SK-N-SH (cell line): ENCODE measurements at places on chromosomes 7 and 10. TPM values are rescaled to one million over a fixed set of nuclear protein-coding genes. Genes with fewer than 3 reads are reported as not detected.

GRCh38 chr10:3213208-3213607, 40.6 kb upstream of the PITRM1 start:
- H3K4me1 ChIP-seq: no peaks in the 10 kb centered on the region
- no peak overlapping the region for H3K4me3 ChIP-seq
- H3K27ac ChIP-seq: no peak overlapping the region
- DNase-seq: no peak
- H3K36me3 ChIP-seq: no peaks in the 10 kb centered on the region

- H3K36me3 ChIP-seq: no peaks in the 10 kb centered on the region
- H3K4me3 ChIP-seq: peak overlapping the region; percentile 57
- peaks cover 9% of the 10 kb centered on the region; the same call in 1 of the 2 replicates for H3K4me1 ChIP-seq
- peak overlapping the region; percentile 80 for H3K27ac ChIP-seq
- peak; percentile 65 for DNase-seq
Observed at GRCh38 chr10:51073453-51074237, 642 bp upstream of the PRKG1 start.

DNA sequence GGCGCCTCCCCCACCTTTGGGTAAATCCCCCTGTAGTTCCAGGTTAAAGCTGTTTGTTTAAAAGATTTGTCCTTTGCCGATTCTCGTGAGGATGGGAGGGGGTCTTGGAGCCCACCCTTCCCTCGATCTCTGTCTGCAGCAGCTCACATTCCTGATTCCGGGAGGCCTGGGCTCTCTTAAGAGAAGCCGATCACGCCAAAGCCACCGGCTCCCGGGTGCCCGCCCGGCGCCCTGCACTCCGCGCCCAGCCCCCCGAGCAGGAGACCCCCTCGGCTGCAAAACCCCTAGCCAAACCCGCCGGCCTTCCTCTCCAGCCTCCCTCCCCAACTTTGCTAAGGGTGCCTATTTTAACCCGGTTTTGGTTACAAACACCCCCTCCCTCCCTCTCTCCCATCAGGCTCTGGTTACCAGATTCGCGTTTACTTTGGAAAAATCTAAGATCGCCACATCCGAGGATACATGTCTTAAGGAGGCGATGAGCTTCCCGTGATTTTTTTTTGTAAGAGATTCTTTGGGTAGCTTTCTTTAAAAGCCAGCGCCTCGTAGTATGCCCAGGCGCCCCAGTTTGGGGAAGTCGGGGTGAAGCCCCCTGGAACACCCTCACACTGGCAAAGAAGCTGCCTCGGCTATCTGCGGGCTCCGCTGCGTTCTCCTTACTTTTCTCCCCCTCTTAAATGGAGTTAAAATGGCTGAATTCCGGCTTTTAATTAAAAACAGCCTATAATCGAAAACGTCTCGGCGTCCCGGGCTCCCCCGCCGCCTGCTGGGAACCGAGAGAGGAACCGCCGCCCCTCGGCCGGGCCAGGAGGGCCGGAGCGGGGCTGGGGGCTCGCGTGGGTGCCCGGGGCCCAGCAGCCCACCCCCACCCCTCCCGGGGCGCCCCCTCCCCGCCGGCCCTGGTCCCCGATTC, 983 bp downstream of the TNRC18 start:
- peak overlapping the region; percentile 99 for H3K27ac ChIP-seq
- peaks cover 2% of the 10 kb centered on the region; the same call in 1 of the 2 replicates for H3K36me3 ChIP-seq
- H3K4me3 ChIP-seq: peak overlapping the region; percentile 72
- peak; percentile 84 for DNase-seq

DNA sequence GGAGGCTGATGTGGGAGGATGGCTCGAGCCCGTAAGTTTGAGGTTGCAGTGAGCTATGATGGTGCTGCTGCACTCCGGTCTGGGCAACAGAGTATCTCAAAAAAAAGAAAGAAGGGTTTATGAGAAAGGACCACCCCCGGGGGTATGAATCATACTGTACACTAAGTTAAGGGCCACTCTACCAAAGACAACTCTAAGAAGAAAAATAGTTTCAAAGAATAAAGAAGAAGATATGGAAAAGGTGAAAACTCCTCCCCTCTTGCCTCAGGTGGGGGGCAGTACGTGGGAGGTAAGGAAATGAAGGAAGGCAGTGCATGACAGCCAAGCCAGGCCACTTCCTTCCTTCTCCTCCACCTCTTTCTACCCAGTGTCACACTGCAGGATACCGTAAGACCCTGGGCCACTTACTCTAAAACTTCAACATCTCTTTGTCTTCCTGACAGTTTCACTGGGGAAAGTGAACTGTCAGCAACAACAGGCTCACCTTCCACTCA, 61.3 kb downstream of the PIP4K2A start:
- H3K27me3 ChIP-seq: no peaks in the 10 kb centered on the region
- no peak for DNase-seq
- H3K4me1 ChIP-seq: peaks cover 4% of the 10 kb centered on the region
- no peaks in the 10 kb centered on the region; the same call in 1 of the 2 replicates for H3K36me3 ChIP-seq
- H3K27ac ChIP-seq: no peak overlapping the region
- H3K4me3 ChIP-seq: no peak overlapping the region

DNA sequence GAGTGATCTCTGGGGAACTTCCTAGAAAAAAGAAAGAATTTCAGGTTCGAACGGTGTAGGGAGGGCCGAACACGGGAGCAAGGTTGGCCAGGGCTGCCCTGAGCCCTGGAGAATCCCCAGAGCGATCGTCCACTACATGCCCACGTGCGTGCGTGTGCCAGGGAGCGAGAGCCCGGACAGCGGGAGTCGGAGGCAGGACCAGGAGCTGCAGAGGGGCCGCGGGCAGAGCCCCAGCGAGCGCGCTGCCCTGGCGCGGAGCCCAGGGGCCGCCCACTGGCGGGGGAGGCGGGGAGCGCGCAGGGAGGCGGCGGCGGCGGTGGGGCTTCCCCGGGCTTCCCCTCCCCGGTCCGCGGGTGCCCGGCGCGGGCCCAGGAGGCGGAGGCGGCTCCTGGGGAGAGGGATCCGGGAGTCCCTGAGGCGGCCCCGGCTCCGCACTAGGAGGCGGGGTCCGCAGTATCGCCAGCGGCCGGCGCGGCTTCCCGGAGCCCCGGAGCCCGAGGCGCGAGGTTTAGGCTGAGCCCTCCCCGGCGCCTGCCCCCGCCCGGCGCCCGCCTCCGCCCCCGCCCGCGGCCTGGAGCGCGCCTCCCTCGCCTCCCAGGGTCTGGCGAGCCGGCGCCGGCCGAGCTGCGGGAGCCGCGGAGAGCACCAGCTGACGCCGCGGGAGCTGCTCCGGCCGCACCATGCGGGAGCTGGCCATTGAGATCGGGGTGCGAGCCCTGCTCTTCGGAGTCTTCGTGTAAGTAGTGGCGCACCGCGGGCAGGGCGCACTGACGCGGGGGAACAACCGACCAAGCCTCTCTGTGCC, at the start of gene PLPP4:
Gene PLPP4 (plus strand): TSS at position 602 of the 805 bp plus-strand sequence. CDS start 79 bp downstream, at position 681.
- no peaks in the 10 kb centered on the region for H3K27me3 ChIP-seq
- no peaks in the 10 kb centered on the region for H3K36me3 ChIP-seq
- peak; percentile 91 for DNase-seq
- peaks cover 45% of the 10 kb centered on the region for H3K4me1 ChIP-seq
- H3K27ac ChIP-seq: peak within 1 kb of the TSS; percentile 88

GRCh38 chr10:29595636-29596225, 39.0 kb downstream of the SVIL start:
- H3K27me3 ChIP-seq: no peaks in the 10 kb centered on the region
- peaks cover 40% of the 10 kb centered on the region for H3K4me1 ChIP-seq
- no peak overlapping the region for H3K4me3 ChIP-seq
- H3K27ac ChIP-seq: no peak overlapping the region; the same call in 1 of the 2 replicates
- DNase-seq: no peak

DNA sequence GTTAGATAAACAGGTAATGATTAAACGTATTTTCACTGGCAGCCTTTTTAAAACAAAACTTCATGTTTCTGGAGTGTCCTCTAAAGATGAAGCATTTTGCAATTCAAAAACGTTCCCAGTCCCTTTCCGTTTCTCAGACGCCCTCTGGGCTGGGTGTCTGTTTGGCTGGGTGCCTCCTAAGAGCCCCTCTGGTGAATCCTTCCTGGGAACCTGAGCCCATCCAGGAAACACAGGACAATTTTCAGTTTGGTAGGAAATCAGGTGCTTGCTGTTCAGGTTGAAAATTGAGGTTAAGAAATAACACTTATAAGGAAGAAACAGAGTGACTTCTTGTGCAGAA, 76.7 kb downstream of the CHN2 start:
- peak; percentile 44 for DNase-seq
- no peak overlapping the region for H3K4me3 ChIP-seq
- H3K27ac ChIP-seq: no peak overlapping the region
- peaks cover 12% of the 10 kb centered on the region for H3K4me1 ChIP-seq
- H3K36me3 ChIP-seq: no peaks in the 10 kb centered on the region
- H3K27me3 ChIP-seq: no peaks in the 10 kb centered on the region; the same call in 1 of the 2 replicates

GRCh38 chr10:122688293-122688989, 11.2 kb downstream of the C10orf120 start:
- H3K27me3 ChIP-seq: no peaks in the 10 kb centered on the region; the same call in 1 of the 2 replicates
- H3K36me3 ChIP-seq: no peaks in the 10 kb centered on the region
- no peak overlapping the region for H3K4me3 ChIP-seq
- H3K4me1 ChIP-seq: no peaks in the 10 kb centered on the region

DNA sequence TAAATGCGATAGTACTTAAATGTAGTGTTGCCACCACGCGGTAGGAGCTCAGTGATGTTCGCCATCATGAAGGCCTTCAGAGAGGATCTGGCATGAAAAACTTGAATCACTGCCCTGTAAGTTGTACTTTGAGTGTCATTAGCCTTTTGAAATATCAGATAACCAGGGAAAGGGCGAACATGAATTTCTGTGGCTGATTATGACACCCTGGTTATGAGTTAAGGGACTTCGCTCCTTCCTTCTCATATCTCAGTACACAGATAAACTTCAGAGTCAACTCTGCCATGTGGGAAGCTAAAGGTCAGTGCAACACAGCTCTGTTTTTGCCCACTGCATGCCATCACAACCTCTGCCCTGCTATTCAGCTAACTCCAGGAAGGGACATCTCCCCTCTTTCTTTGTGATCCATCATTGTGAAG, 8.9 kb upstream of the ACSL5 start:
- no peaks in the 10 kb centered on the region for H3K36me3 ChIP-seq
- no peaks in the 10 kb centered on the region for H3K27me3 ChIP-seq
- H3K4me3 ChIP-seq: no peak overlapping the region
- H3K27ac ChIP-seq: no peak overlapping the region
- no peaks in the 10 kb centered on the region; the same call in 1 of the 2 replicates for H3K4me1 ChIP-seq

- H3K36me3 ChIP-seq: no peaks in the 10 kb centered on the region
- H3K27ac ChIP-seq: no peak overlapping the region
- no peak for DNase-seq
- 0 out of 2 replicates have a peak, but pooled peaks cover 16% of the 10 kb centered on the region for H3K27me3 ChIP-seq
- H3K4me1 ChIP-seq: peaks cover 3% of the 10 kb centered on the region; the same call in 1 of the 2 replicates
- H3K4me3 ChIP-seq: no peak overlapping the region
Observed at GRCh38 chr10:14608381-14609001, 166.2 kb downstream of the FAM107B start.

GRCh38 chr7:50595491-50596102, 30.4 kb upstream of the DDC start:
- H3K36me3 ChIP-seq: peaks cover 40% of the 10 kb centered on the region
- H3K4me1 ChIP-seq: no peaks in the 10 kb centered on the region
- DNase-seq: peak; percentile 76
- no peak overlapping the region for H3K4me3 ChIP-seq
- no peak overlapping the region for H3K27ac ChIP-seq

- H3K36me3 ChIP-seq: no peaks in the 10 kb centered on the region
- H3K27ac ChIP-seq: no peak overlapping the region
- H3K4me3 ChIP-seq: no peak overlapping the region
- no peak for DNase-seq
- H3K4me1 ChIP-seq: no peaks in the 10 kb centered on the region
- H3K27me3 ChIP-seq: no peaks in the 10 kb centered on the region
Observed at GRCh38 chr7:106749165-106749564, 88.2 kb upstream of the CCDC71L start.

DNA sequence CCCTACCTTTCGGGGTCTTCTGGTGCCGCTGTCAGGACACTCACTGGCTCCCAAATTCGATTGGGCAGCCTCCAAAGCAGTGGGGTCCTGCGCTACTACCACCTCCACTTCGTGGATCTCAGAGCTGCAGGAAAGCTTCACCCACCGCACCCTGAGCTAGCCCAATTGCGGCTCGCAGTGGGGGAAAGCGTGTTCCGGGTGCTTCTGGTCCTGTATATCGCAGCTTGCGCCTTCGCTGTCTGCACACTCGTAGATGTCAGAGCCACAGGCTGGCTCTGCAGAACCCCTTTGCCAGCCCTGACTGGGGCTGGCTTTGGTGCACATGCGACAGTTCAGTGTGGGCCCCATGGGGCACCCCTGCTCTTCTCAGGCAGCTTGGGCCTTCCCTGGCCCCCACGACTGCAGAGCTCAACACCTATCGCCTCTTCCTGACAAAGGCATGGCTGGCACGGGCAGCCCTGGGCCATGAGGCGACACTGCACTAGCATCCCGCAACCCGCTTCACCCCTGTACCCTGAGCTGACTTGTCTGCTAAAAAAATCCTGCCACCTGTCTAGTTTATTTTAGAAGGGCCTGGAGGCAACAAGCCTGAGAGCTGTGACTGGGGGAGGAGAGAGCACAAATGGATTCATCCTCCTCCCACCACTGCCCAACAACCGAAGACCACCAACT, 78.7 kb upstream of the ABI1 start:
- no peak overlapping the region for H3K4me3 ChIP-seq
- no peak overlapping the region for H3K27ac ChIP-seq
- H3K27me3 ChIP-seq: no peaks in the 10 kb centered on the region
- H3K4me1 ChIP-seq: no peaks in the 10 kb centered on the region
- no peaks in the 10 kb centered on the region for H3K36me3 ChIP-seq

DNA sequence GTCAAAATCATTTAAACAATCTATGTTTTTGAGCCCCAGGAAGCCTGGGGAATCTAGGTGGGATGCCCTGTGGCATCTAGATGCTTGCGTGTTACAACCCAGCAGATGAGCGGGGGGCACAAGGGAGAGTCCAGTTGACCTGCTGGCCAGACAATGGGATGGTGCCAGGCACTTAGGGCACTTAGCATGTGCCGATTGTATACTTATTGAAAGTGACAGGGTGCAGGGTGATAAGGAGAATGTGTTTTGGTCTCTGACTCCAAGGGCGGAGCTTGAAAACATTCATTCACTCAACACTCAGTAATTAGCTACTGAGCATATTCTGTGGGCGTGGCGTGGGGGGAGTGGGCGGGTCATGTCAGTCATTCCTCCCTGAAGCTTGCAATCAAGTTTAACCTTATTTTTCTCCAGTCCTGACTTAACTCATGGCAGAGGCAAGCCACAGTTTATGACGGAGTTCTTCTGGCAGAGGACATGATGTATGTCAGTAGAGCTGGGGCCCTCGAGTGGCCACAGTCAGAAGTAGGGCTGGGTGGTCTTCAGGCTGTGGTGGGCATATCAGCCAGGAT, 115.1 kb downstream of the PRKCQ start:
- no peak overlapping the region for H3K27ac ChIP-seq
- DNase-seq: no peak
- no peaks in the 10 kb centered on the region for H3K36me3 ChIP-seq
- H3K4me1 ChIP-seq: no peaks in the 10 kb centered on the region
- no peak overlapping the region for H3K4me3 ChIP-seq

- H3K36me3 ChIP-seq: no peaks in the 10 kb centered on the region
- no peak for DNase-seq
- no peak overlapping the region for H3K27ac ChIP-seq
- no peaks in the 10 kb centered on the region; the same call in 1 of the 2 replicates for H3K4me1 ChIP-seq
Observed at GRCh38 chr7:13312307-13312706, 624.9 kb downstream of the ARL4A start.

- H3K27me3 ChIP-seq: no peaks in the 10 kb centered on the region; the same call in 1 of the 2 replicates
- DNase-seq: no peak
- H3K4me1 ChIP-seq: peaks cover 9% of the 10 kb centered on the region; the same call in 1 of the 2 replicates
- no peak overlapping the region for H3K4me3 ChIP-seq
Observed at GRCh38 chr10:99374526-99374925, 45.4 kb downstream of the CNNM1 start.

The VPS37D gene
- polyA plus RNA-seq: 5.7 and 7.4 TPM in 2 replicates

The TUBB8 gene
- polyA plus RNA-seq: 0.06 and 0.13 TPM in 2 replicates

The MTURN gene
- polyA plus RNA-seq: 9.0 and 12.9 TPM in 2 replicates

The SPDYE11 gene
- polyA plus RNA-seq: not detected in 2 replicates

The GNA12 gene
- polyA plus RNA-seq: 55.3 and 64.8 TPM in 2 replicates

The UBE2D4 gene
- 22.8 and 26.8 TPM in 2 replicates for polyA plus RNA-seq

The TSPAN12 gene
- polyA plus RNA-seq: 0.21 TPM in 1 of 2 replicates, not detected in the other
